ENCODE measurements at places on chromosomes 3 and 15. TPM values are rescaled to one million over a fixed set of nuclear protein-coding genes. Genes with fewer than 3 reads are reported as not detected.

LRRC15 gene
- 0.06 TPM for total RNA-seq

GRIP2 gene
- 5.4 TPM for total RNA-seq

PLAAT1 gene
- 4.0 TPM for total RNA-seq

PRR23B gene
- total RNA-seq = not detected

ZNF385D gene
- 11.0 TPM for total RNA-seq

FILIP1L gene
- 16.6 TPM for total RNA-seq
